Muscle of arm (tissue), 14 donors: ENCODE measurements at places on chromosomes 7 and 10. TPM values are rescaled to one million over a fixed set of nuclear protein-coding genes. Genes with fewer than 3 reads are reported as not detected.

- DNase-seq: no peak
Observed at GRCh38 chr10:31390804-31391203, 71.8 kb downstream of the ZEB1 start.

GRCh38 chr7:17948526-17949238 lies 8.4 kb upstream of the SNX13 start:
- no peak for DNase-seq

GRCh38 chr7:70405241-70405640 lies 726.7 kb upstream of the GALNT17 start:
- DNase-seq: no peak

DNA sequence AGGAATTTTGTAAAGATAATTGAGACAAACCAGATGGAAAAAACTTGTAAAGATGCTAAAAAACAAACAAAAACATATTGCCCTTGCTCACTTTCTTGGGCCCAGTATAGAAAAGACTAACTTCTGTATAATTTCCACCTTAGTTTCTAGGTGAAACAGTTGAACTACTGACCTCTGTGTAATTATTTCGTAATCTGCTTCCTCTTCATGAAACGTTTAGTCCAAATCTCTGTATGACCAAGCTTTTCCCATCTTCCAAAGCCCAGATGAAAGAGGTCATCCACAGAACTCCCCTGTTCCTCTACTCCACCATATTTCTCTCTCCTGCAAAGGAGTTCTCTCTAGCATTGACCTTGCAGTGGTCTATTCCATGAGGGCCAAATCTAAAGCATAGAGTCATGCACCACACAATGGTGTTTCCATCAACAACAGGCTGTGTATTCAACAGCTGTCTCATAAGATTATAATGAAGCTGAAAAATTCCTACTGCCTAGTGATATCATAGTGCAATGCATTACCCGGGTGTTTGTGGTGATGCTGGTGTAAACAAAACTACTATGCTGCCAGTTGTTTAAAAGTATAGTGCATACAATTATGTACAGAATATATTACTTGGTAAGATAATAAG lies 647.6 kb downstream of the TNS3 start:
- DNase-seq: no peak

- DNase-seq: no peak
Observed at GRCh38 chr7:112150823-112151641, 55.2 kb downstream of the DOCK4 start.

- no peak for DNase-seq
Observed at GRCh38 chr10:105473170-105473569, 832.1 kb downstream of the SORCS3 start.

DNA sequence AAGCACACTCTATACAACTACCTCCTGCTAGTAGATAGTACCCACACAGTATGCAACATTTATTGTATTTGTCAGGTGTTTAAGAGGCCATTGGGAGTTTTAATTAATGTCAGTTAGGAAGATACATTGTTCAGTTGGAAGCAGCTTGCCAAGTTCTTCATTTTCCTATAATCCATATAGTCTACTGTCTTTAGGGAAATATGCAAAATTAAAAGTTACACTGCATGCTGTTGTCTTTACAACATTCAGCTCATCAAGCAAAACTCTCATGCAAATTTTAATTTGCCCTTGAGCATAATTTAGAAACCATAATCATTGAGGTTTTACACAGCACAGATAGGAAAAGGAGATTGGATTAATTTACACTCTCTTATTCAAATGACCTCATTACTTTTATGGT lies 17.4 kb downstream of the FOXP2 start:
- no peak for DNase-seq

DNA sequence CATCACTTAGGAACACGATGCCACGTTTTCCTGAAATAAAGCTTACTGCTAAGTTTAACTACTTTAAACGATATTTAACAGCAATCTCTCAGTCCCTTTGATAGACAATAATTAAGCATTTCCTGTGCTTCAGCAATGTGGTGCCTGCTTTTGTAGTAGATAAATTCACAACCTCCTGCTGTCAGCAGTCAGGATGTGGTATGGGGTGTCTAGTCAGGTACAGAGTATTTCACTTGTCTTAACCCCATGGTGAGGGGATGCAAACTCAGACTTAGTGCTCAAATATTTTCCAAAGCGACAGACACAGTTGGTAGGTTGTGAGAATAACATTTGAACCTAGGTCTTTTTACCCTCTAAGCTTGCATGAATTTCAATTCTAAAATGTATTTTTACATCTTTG lies 526.2 kb upstream of the PFKP start:
- DNase-seq: no peak

The C10orf67 gene
- 0.13 TPM for polyA plus RNA-seq

The GSTO2 gene
- 0.86 TPM for polyA plus RNA-seq

The TFAM gene
- polyA plus RNA-seq: 36.2 TPM

The CLDN3 gene
- polyA plus RNA-seq: 0.56 TPM
